ENCODE measurements at places on chromosomes 11 and 22.

- no peak for DNase-seq
Measured at GRCh38 chr22:25806579-25806978, 64.6 kb downstream of the MYO18B start.

- DNase-seq: no peak
Measured at GRCh38 chr11:105821372-105821771, 200.7 kb downstream of the MSANTD4 start.

GRCh38 chr11:62832336-62833234, at the start of gene TEX54:
TSS of gene TEX54 (minus strand) at chr11:62832841.
- DNase-seq: no peak

DNA sequence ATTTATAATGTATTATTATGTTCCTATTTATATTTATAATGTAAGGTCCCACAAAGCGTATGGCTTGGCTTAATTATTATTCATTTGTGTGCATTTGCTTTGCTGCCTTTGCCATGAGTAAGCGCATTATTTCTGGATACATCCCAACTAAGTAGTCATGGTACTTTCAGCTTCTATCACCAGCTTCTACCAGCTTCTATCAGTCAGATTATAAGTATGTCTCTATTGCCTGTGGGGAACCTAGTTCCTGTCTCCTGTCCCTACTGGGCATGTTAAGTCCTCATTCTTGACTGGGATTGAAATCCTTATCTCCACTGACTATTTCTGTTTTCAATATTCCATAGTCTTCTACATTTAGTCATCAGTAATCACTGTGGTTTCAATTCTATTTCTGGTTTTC, 33.5 kb upstream of the OR10W1 start:
- DNase-seq: peak; percentile 77

DNA sequence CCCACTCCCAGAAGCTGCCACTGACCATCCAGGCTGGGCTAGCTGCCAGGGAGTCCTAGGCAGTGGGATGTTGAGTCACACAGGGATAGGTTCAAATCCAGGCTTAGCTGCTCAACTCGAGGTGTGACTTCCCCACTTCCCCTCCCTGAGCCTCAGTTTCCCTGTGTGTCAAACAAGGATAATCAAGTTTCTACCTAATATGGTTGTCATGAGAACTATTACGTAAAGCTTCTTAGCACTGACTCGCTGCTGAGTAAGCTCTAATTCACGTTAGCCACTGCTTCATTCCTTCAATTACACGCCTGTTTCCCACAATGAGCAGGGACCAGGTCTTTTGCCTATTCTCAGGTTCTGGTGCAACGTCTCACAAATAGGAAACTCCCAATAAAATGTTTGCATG, 67.7 kb downstream of the SEZ6L start:
- peak; percentile 22 for DNase-seq

DNA sequence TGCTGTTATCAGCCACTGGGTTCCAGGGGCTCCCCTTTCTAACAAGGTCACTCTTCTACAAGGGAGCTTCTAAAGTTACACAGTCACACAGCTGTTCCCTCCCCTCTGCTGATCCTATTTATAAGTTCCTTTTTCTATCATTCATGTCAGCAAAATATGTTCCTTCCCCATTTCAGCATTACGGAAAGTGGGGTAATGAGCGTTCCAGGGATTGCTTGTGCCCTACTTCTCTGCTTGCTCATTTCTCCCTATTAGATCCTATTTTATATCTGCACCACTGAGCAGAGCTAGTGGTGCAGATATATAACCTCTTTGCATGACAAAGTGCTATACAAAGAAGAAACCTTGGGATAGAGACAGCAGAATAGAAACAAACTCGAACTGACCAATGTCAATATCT, 22.7 kb upstream of the PLEKHB1 start:
- DNase-seq: no peak

- DNase-seq: peak; percentile 8
Measured at GRCh38 chr11:113874581-113875233, 665 bp downstream of the USP28 start.

GRCh38 chr11:31240340-31240904, 129.1 kb downstream of the DCDC1 start:
- peak; percentile 40 for DNase-seq

DNA sequence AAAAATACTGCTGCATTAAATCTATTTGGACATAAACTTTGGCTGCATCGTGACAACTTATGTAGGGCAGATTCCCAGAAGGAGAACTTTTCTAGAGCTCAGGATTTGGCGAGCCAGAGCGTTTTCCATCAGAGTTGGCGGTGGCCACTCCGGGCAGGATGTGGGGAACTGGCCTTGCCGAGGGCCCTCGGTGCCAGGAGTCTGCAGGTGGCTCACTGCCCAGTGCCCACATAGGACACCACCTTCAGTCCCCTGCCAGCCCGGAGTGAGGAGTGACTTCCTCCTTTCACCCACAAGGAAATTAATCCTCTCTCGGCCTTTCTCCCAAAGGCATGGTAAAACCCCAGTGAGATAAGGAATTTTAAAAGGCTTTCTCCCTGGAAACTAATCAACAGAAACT, 1.6 kb upstream of the LGALS2 start:
- DNase-seq: no peak

- peak; percentile 4 for DNase-seq
Measured at GRCh38 chr11:43547889-43548381, 132.6 kb upstream of the HSD17B12 start.

- peak; percentile 55 for DNase-seq
Measured at GRCh38 chr11:77879218-77879617, 58.3 kb downstream of the AAMDC start.

- no peak for DNase-seq
Measured at GRCh38 chr22:42801252-42802080, 55.6 kb downstream of the ARFGAP3 start.

Data from fibroblast of skin of scalp (primary cell).